ENCODE measurements at places on chromosomes 3 and 15.
A peak's percentile ranks its signal among the peaks of the same experiment; 100 is the strongest.

GRCh38 chr3:189598530-189599225, 32.5 kb upstream of the TP63 start:
- DNase-seq, result no peak

DNA sequence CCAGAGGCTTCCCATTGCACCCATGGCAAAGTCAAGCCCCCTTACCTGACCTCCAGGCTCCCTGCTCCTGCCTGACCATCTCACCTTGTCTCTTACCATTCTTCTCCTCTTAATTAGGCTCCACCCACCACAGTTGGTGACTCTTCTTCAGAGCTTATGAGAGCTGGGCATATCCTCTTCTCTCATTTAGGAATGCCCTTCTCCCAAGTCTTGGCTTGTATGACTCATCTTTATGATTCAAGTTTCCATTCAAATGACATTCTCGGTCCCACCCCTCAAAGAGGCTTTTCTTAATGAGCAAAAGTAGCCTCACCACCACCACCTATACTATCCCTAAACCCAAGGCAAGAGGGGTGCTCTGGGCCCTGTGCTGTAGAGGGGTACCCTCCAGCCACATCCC, 55.3 kb upstream of the NUDT16 start:
- DNase-seq, result no peak

GRCh38 chr15:94122516-94122915, 108.8 kb upstream of the MCTP2 start:
- no peak for DNase-seq

DNA sequence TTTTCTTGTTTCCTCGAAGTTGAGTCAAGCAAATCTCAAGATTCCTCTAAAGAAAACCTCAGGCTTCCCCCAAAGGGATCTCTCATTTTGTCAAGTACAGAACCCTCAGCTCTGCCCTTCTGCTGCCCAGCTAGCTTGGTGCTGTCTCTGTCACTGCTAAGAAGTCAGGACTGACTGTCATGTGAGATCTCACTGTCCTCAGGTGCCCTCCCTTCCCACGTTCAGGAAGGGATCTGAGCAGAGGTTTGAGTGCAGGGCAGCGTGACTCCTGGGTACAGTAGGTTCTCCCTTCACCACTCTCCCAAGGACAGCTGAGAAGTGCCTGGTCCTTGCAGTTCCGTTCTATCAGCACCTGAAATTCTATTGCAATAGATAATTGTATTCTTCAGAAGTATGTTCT, 229.7 kb downstream of the SLCO3A1 start:
- DNase-seq, result no peak

- DNase-seq, result no peak
Measured at GRCh38 chr3:16802389-16802788, 82.4 kb upstream of the PLCL2 start.

DNA sequence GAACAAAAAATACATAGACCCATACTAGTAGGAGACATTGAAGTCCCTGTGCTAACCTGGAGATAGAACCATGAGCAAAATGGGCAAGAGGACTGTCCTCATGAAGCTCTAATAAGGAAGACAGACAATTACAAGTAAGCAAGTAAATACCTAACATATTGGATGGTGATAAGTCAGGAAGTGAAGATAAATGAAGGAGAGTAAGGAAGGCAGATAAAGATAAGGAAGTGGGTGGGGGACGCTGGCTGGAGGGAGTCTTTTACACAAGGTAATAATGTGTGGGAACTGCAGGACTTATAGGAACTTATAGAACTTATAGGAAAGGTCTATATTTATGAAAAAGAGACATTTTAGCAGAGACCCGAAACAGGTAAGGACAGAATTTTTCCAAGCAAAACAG, 148.9 kb upstream of the ABI3BP start:
- DNase-seq, result no peak

GRCh38 chr15:101723171-101723873, 951 bp downstream of the TARS3 start:
- DNase-seq, result peak; percentile 22

- DNase-seq, result no peak
Measured at GRCh38 chr3:46184469-46184868, 23.6 kb downstream of the CCR1 start.

- no peak for DNase-seq
Measured at GRCh38 chr3:195159814-195160165, 111.2 kb downstream of the XXYLT1 start.

DNA sequence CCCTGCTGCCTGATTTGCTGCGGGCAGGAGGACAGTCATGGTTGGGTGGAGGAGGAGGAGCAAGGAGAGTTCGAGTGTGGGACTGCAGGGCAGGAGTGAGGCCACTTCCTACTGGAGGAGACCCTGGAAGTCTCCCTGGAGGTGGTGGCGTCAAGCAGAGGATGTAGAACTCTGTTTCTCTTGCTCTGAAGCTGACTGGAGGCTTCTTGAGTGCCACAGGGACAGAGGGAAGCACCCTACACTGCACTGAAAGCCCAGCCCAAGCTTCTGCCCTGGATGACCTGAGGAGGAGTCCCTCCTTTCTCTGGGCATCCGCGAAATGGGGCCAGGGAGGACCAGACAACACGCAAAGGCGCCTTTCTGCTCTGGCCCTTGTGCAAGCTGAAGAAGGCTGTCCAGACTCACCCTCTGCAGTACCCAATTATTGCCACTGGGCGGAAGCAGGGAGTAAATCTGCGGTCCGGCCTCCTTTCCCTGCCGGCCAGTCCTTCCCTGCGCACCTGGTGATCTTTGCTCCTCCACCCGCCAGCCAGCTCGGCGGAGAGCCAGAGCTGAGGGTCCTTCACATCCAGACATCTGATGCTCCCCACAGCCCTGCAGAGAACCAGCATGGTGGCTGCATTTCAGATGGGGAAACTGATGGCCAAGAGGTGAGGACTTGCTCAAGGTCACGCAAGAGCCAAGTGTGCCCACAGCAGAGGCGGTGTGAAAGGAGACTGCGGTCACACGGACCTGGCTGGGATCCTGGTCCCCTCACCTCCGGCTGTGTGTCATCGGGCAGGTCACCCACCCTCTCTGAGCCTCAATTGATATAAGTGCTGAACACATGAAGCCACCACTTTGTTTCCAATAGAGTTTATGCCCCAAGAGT, 207.1 kb downstream of the TBC1D2B start:
- DNase-seq, result no peak

DNA sequence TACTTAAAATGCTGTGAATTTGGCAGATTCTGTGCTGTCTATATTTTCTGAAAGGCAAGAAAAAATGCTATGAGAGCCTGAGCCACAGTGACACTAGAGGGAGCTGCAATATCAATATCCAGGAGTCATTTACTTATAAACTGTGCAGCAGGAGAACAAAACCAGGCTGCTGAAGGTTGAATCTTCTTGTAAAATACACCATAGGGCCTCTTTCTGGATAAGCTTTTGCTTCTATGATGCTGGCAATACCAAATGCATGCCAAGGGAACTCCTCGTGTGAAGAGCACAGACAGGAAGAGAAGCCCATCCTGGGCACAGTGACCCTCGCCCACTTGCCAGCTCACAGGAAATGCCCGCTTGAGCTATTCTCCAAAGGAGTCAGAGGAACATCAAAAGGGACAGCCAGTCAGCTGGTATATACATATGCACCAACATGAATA, 48.0 kb upstream of the TSPAN3 start:
- DNase-seq, result peak; percentile 40

- no peak for DNase-seq
Measured at GRCh38 chr3:178137831-178138230, 398.4 kb upstream of the KCNMB2 start.

GRCh38 chr15:100114100-100114499, 227.7 kb downstream of the ADAMTS17 start:
- DNase-seq, result no peak

DNA sequence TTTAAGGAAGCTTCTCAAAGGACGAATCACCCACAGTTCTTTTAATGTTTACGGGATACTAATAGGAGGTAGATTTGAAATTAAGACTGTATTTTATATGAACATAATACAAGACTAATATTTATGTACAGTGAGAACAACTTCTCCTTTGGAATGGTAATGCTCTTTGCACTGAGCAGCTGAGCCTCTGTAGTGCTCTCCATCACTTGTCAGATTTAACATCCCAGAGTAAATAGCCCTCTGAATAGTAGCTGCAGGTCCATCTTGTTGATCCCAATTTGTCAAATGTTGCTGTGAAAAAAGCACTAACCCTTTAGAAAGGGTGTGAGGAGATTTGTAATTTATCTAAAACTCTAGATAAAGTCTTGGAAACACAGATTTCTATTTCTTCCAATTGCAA, 351.4 kb upstream of the KCNMB2 start:
- no peak for DNase-seq

DNA sequence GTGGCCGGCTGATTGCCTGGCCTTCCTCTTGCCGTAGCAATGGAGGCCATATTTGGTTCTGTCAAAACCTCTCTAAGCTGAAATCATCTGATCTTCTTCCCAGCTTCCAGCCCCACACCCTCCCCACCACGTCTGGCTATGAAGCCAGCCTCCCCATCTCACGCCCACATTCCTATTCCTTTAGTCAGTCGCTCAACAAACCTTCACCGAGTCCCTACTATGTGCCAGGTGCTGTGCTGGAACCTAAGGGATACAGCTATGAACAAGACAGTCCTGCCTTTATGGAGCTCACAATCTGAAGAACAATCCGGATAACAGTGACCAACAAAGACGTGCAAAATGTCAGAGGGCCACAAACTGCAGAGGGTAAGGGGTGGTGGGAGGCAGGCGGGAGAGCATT, 31.9 kb upstream of the SMAD6 start:
- DNase-seq, result no peak

DNA sequence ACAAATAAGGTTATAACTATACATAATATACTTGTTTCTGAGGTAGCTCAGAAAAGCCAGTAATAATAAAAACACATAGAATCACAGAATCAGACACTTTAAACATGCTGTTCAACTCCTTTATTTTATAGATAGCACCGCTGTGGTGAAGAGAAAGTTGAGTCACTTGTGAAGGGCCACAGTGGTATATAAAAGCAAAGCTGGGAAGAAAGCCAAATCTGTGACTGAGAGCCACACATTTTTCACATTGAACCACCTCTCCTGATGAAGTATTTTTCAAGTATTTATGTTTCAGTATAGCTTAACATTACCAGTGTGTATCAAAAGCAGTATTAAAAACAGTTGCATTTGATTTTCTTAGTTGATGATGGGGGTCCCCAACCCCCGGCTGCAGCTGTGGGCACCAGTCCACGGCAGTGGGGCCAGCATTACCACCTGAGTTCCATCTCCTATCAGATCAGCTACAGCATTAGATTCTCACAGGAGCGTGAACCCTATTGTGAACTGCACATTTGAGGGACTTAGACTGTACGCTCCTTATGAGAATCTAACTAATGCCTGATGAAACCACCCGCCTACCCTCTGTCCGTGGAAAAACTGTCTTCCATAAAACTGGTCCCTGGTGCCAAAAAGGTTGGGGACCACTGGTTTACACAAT, 46.2 kb downstream of the TBL1XR1 start:
- peak; percentile 16 for DNase-seq

DNA sequence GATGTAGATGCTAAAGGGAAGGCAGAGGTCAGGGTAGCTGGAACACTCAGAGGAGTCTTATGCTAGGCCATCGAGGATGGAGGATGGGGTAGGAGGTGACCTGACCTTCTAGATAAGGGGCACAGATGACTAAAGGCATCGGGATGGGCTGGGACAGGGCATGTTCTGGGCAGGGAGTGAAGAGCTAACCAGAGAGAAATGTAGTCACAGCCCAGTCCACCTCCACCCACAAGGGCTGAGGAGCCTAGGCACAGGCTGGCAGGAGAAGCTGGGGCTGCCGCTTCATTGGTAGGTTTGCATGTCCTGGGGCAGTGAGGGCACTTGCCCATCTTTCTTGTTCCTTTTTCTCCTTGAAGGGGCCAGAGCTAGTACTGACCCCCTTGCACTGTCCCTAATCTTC, 12.6 kb downstream of the CLK3 start:
- DNase-seq, result no peak

DNA sequence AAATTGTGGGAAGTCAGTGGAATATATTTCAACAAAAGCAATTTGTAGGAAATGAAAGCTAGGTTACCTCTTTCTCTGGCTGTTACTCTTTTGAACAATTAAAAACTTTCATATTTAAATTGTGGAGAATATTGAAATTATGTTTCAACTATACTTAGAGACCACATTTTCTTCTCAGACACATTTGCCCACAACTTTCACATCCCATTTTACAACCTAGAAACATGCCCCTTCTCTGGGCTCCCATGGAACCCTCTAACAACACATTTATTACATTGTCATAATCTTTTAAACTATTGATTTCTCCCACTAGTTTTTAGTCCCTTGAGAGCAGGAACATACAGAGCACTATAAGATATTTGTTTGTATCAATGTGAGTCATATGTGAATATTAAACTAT, 211.7 kb upstream of the TTC14 start:
- no peak for DNase-seq

DNA sequence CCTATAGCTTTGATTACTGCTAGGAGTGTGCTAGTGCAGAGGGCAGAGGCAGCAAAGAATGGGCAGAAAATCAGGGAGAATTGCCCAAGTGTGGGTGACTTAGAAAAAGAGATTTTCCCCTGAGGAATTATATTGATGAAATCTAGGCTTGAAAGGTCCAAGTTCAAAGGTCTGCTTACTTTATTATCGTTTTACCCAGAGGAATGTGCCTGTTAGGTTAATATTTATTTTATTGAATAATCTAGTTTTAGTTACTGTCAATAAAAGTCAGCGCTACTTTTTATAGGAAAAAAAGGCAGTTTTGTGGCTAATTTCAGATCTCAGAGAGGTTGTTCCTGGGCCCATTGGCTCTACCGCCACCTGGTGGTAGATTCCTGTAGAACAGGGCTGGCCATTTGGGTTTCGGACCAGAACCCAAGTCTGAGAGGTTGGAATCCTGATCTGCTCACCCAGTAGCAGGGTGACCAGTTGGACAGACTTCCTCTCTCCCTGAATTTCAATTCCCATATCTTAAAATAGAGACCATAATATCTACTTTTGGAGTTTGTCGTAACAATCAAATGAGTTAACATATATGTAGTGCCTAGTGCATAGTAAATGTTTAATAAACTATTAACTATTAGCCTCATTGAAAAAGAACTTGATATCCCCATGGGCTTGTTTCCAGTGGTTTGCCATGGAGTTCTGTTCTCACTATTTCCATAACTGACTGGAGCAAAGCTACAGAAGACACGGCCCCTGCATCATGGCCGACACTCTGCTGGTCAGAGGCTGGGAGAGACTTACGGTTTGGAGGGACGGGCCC, 62.7 kb upstream of the ZNF148 start:
- DNase-seq, result peak; percentile 39

DNA sequence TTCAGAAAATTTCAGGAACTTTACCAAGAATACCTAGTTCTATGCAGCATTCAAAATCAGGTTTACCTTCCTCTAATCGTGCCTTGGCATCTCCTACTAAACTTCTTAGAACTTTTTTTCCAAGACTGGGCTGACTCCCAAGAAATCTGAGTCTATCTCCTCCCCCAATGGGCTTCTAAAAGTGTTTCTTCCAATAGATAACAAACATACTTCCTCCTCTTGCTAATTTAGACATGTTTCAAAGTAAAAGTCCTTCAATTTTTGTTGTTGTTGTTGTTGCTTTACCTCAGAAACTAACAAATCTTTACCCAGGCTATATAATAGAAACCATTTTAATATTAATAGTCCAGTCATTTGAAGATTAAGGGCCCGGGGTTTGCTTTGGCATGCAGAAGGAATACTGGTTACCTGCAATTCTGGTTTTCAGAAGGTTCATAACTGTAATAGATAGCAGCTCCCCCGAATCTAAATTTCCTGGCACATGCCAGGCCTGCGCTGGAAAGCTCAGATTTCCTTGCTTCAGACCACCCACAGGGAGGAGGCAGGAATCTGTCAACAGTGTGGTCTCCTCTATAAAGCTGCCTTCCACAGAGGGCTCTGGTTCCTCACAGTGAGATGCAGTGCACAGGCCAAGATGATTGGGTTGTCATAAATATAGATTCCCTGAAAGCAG, 188.7 kb downstream of the THRB start:
- DNase-seq, result no peak

- DNase-seq, result no peak
Measured at GRCh38 chr3:64449026-64449425, 223.8 kb upstream of the PRICKLE2 start.
